ENCODE measurements at places on chromosomes 3 and 15.

DNA sequence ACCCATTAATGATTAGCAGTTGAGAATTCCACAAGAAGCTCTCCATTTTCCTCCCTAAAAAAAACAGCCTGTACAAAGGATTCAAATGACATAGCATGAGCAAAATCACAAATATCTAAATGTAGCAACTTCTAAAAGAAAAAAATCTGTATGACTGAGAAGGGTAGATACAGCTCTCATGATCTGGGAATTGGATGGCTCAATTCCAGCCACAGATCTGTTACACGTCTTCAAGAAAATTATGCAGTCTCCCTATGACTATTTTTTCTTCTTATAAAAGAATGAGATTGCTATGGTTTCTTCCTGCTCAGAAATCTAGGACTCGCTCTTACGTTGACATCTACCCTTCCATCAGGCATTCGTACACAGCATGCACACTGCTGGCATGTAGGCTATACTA is 71.5 kb downstream of the PLCH1 start:
- H3K27me3 ChIP-seq = no peaks in the 10 kb centered on the region
- no peak overlapping the region for H3K27ac ChIP-seq
- H3K4me3 ChIP-seq = no peak overlapping the region
- no peak for DNase-seq

DNA sequence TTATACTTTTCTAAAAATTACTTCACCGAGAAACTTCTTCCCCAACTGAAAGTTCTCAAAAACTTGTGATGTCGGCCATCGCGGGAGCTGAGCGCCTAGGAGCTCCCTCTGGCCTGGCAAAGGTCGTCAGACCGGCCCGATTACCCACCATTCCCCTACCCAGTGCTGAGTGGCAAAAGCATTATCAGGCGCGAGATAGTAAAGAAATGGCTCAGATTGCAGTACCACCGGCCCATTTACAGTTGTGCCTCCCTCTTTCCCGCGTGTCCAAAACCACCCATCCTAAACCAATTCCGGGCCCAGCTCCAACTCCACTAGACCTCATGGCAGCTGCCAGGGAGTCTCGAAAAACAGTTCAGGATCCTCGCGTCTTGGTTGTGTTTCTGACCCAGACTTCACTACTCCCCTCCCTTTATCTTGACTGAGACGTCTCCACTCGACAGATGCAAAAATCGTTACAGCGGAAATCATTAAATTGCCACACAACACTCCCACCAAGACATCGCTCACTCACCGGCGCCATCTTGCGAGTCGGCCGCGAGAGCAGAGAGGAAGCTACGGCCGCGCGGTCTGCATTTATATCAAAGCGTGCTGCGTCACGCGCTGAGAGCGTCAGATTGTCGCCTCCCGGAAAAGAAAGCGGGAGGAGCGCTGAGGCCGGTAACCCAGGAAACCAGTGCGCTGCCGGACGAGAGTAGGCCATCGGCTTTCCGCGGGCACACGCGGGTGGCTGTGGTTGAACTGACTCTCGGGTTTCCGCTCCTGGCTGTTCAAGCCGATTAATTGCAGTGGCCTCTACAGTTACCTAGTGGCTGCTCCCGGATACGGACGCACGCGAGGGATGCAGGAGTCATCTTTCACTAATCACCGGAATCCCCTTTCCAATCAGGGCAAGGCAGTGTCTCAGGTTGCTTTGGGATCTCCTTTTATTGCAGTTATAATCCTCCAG is at the start of gene RPL22L1:
RPL22L1 (minus strand) TSS at position 551 of the 949 bp plus-strand sequence; CDS start at position 523, 28 bp downstream.
- peak; percentile 94 for DNase-seq
- H3K4me1 ChIP-seq = peaks cover 34% of the 10 kb centered on the region
- no peaks in the 10 kb centered on the region for H3K27me3 ChIP-seq
- H3K4me3 ChIP-seq = peak within 1 kb of the TSS; percentile 92
- H3K27ac ChIP-seq = peak within 1 kb of the TSS; percentile 82

DNA sequence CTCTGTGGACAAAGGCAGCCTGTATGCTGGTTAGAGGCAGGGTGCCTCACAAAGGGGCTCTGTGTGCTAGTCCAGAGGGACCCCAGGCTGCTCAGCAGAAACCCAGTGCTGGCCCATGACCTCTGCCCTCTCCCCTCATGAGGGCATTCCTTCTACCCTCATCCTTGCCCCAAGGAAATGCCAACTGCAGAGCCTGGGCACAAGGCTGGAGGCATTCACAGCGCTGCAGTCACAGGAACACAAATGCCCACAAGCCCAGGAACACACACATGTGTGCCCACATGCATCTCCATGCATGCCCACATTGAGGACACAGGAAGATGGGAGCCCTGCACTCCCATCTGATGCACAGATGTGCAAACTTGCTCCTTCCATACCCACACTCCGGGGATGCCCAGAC is 3.8 kb downstream of the INKA1 start:
- peaks cover 33% of the 10 kb centered on the region for H3K36me3 ChIP-seq
- H3K4me1 ChIP-seq = peaks cover 38% of the 10 kb centered on the region
- DNase-seq = no peak
- no peaks in the 10 kb centered on the region for H3K27me3 ChIP-seq
- H3K4me3 ChIP-seq = no peak overlapping the region

DNA sequence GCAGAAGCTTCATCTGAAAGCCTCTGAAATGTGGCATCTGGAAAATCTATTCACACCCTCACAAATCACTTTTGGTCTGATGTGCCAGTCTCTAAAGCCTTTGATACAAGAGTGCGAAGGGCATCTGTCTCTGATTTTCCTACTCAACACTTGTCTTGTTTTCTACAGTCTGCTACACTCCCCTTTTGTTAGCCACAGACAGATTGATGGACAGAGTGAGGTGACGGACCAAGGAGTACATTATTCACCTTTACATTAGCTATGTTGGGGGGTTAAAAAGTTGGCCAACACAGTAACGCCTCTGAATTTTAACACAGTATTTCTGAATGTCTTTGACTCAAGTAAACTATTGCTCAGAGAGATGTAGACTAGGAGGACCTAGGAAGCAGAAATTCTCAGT is 63.1 kb downstream of the TNIK start:
- no peak for DNase-seq
- H3K27me3 ChIP-seq = no peaks in the 10 kb centered on the region
- peaks cover 9% of the 10 kb centered on the region for H3K4me1 ChIP-seq
- no peak overlapping the region for H3K27ac ChIP-seq
- no peak overlapping the region for H3K4me3 ChIP-seq
- no peaks in the 10 kb centered on the region for H3K36me3 ChIP-seq

GRCh38 chr15:70254311-70254869 is 156.7 kb upstream of the TLE3 start:
- H3K27ac ChIP-seq = no peak overlapping the region
- no peak for DNase-seq
- no peaks in the 10 kb centered on the region for H3K27me3 ChIP-seq

- no peaks in the 10 kb centered on the region for H3K27me3 ChIP-seq
- H3K27ac ChIP-seq = no peak overlapping the region
- no peaks in the 10 kb centered on the region for H3K36me3 ChIP-seq
- H3K4me1 ChIP-seq = no peaks in the 10 kb centered on the region
- no peak for DNase-seq
These were observed 21.6 kb downstream of the SHOX2 start for GRCh38 chr3:158084651-158085050.

DNA sequence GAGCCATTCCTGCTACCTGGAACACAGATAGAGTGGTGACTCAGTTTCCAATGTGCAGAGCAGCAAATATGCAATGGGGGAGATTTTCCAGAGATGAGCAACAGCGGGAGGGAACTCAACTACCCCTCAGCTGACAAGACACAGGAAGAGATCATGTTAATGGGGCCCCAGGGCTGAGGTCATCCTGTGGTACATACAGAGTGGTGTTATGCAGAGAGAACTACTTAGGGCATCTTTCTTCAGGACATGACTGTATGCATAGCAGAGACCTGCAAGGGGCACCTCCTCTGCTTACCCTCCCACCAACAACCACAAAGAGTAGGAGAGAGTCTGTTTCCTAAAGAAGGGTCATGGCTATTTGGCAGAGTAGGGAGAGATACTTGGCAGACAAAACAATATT is 6.8 kb upstream of the TBC1D5 start:
- peak overlapping the region; percentile 14 for H3K4me3 ChIP-seq
- DNase-seq = no peak
- H3K4me1 ChIP-seq = peaks cover 7% of the 10 kb centered on the region
- H3K36me3 ChIP-seq = no peaks in the 10 kb centered on the region
- H3K27me3 ChIP-seq = no peaks in the 10 kb centered on the region
- no peak overlapping the region for H3K27ac ChIP-seq

- H3K27me3 ChIP-seq = no peaks in the 10 kb centered on the region
- H3K27ac ChIP-seq = no peak overlapping the region
- no peaks in the 10 kb centered on the region for H3K36me3 ChIP-seq
- peaks cover 26% of the 10 kb centered on the region for H3K4me1 ChIP-seq
- no peak for DNase-seq
These were observed 6.8 kb upstream of the WNT7A start for GRCh38 chr3:13886593-13887129.

GRCh38 chr3:159586571-159587202 is 401.9 kb upstream of the IL12A start:
- H3K27ac ChIP-seq = no peak overlapping the region
- H3K4me3 ChIP-seq = no peak overlapping the region
- H3K36me3 ChIP-seq = no peaks in the 10 kb centered on the region
- no peaks in the 10 kb centered on the region for H3K4me1 ChIP-seq
- DNase-seq = no peak

DNA sequence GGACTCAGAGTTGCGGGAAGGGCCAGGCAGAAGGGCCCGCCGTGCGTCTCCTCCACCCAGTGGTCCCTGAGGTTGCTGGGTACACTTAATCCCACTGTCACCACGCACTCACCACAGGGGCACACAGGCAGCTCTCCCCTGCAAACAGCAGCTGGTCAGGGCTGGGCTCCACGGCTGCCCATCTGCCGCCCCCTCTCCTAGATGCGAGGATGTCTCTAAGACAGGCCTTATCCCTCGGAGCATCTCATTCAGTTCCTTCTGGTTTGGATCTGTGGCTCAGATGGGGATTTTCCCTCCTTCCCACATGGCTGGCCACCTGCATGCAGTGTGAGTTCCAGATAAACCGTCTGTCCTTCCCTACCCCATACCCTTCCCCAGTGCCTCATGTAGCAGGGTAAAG is 26.3 kb downstream of the MRPS11 start:
- H3K27me3 ChIP-seq = no peaks in the 10 kb centered on the region
- H3K4me1 ChIP-seq = no peaks in the 10 kb centered on the region
- no peaks in the 10 kb centered on the region for H3K36me3 ChIP-seq
- DNase-seq = no peak
- no peak overlapping the region for H3K4me3 ChIP-seq

- no peak overlapping the region for H3K4me3 ChIP-seq
- no peaks in the 10 kb centered on the region for H3K36me3 ChIP-seq
- H3K27me3 ChIP-seq = no peaks in the 10 kb centered on the region
- DNase-seq = no peak
These were observed 70.6 kb downstream of the SMAD6 start for GRCh38 chr15:66772604-66773128.

DNA sequence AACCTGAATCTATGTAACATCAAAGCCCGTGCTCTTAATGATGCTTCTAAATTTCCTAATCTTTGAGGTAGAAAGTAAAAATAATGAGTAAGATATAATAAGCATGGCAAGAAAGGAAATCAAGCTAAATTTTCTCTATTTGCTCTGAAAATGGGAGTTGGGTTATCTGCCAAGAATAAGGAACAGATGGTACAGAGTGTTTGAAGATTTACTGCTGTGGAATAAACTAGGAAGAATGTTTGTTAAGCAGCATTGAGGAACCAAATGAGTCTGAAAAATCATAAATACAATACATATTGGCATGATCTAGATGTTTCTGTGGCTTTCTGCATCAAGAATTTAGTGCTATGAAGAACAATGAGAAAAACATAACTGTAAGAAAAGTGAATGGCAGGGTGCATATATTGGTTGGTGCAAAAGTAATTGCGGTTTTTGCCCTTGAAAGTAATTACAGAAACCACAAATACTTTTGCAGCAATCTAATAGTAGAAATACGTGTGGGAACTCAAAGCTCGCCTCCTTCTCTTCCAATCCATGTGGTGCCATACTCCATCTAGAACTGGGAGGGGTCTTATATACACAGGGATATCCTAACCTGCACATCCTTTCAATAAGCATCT is 87.6 kb downstream of the SUCNR1 start:
- H3K4me1 ChIP-seq = no peaks in the 10 kb centered on the region
- H3K4me3 ChIP-seq = no peak overlapping the region
- no peaks in the 10 kb centered on the region for H3K36me3 ChIP-seq
- no peaks in the 10 kb centered on the region for H3K27me3 ChIP-seq
- H3K27ac ChIP-seq = no peak overlapping the region

DNA sequence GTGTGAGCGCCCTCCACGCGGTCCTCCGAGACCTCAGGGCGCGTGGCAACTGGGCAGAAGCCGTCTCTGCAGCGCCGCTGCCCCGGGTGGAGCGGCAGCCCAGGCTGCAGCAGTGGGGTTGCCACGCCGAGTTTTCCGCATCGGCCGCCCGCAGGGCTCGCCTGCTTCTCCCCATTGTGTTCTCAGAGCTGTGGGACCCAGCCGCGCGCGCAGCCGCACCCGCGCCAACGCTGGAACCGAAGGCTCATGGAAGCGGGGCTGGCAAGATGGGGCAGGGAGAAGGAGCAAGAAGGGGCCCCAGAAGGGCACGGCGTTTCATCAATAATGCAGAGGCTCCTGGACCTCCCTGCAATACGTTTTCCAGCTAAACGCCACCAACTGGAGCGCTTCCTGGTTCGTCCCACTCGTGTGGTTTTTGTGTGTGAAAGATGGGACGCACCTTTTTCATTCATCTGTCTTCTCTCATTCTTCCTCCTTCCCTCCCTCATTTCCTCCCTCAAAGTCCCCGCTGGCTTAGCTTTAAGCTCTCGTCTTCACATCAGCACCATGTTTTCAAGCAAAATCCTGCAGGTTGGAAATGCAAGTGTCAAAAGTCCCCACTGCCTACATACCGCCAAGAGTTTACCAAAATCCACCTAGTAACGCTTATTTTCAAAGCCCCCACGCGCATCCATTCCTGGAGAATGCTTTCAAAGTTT is 1.2 kb downstream of the ROBO1 start:
- no peaks in the 10 kb centered on the region for H3K27me3 ChIP-seq
- DNase-seq = no peak
- H3K36me3 ChIP-seq = no peaks in the 10 kb centered on the region
- no peak overlapping the region for H3K27ac ChIP-seq

DNA sequence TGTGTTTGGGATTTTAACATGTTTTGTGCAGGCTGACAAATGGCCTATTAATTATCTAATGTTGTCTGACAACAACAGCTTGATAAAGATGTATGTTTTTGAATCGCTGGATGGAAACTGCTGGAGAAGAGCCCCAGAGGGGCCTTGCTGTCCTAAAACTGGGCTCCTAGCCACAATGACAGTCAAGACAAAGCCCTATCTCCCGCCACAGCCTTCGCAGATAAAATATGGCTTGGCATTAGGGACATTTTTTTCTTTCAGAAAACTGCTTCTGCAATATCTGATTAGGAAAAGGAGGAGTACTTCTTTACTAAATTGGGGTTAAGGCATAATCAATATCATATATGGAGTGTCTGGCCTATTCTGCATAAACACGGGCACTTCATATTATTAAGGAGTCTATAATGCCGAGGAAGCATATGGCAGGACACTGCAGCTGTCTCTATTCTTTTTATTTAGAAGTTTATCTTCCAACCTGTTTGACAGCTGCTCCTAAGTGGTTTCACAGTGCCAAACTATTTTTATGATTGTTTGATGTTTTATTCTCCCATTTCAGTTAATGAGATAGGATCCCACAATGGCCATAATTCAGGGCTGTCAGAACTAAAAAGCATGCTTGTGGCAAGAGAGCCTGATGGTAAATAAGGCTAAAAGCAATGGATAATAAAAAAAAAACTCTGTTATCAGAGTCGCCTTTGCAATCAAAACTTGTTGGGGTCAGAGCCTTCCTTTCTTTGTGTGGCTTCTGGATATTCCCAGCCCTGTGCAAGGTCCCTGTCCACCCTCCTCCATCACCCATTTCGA is 210.1 kb downstream of the MECOM start:
- H3K27ac ChIP-seq = no peak overlapping the region
- H3K27me3 ChIP-seq = no peaks in the 10 kb centered on the region

Measured in CD4-positive, alpha-beta memory T cell (primary cell).